Stimulated activated CD8-positive, alpha-beta memory T cell treated with anti-CD3 and anti-CD28 coated beads, Interleukin-4, amount 100 ng/mL, for 1 hour (primary cell): ENCODE measurements at places on chromosomes 16 and 17.
A peak's percentile ranks its signal among the peaks of the same experiment; 100 is the strongest.

GRCh38 chr16:17224879-17225281 lies 245.9 kb downstream of the XYLT1 start:
- no peak for DNase-seq

GRCh38 chr17:3777366-3778120 lies 23.4 kb downstream of the ITGAE start:
- no peak for DNase-seq

DNA sequence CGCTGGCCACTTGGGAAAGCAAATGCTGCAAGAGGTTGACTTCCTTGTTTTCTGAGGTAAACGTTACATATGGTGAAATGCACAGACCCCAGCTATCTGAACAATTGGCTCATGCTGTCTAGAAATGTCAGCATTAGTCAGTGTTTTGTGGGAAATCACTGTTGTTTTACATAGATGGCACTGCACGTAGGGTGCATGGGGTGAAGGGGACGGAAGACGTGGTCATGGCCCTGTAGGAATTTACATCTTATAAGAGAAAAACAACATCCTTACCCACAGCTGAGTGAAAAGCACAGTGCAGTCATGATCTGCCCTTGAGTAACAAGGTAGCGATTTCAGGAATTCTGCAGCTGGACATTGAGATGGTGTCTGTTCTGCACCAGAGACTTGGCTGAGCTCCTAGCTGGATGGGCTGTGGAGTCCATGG lies 15.2 kb downstream of the RPTOR start:
- no peak for DNase-seq

GRCh38 chr16:2366660-2367309 lies 26.3 kb upstream of the ABCA3 start:
- no peak for DNase-seq

DNA sequence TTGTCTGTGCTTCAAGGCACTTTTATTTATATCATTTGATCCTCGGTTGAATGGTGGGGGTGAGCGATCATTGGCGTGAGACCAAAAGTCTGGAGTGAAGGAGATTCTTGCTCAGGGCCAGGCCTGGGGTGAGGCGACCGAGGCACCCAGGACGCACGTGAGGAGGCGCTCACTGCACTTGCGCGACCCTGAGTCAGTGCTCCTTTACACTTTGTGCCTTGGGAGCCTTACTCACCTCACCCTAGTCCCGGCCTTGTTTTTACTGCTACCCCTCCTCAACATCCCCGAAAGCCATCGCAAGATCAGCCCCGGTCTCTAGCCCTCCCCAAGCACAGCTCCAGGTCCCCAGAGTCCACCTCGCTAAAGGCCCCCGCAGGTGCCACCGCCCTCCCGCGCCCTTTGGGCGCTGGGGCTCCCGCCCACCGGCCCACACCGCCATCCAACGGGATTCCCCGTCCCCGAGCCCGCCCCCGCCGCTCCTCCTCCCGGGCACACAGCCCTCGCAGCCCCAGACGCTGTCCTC lies 496 bp downstream of the EZH1 start:
- peak; percentile 23 for DNase-seq

- no peak for DNase-seq
These were observed 3.6 kb upstream of the SLC6A4 start for GRCh38 chr17:30239089-30239462.
